ENCODE measurements at places on chromosomes 5 and 9. TPM values are rescaled to one million over a fixed set of nuclear protein-coding genes. Genes with fewer than 3 reads are reported as not detected.

- H3K4me1 ChIP-seq: no peaks in the 10 kb centered on the region
- no peaks in the 10 kb centered on the region for H3K27me3 ChIP-seq
- no peaks in the 10 kb centered on the region for H3K36me3 ChIP-seq
- DNase-seq: no peak
Measured at GRCh38 chr5:137604348-137605095, 105.4 kb upstream of the SPOCK1 start.

- no peaks in the 10 kb centered on the region for H3K4me1 ChIP-seq
- no peaks in the 10 kb centered on the region for H3K36me3 ChIP-seq
- DNase-seq: no peak
- H3K27me3 ChIP-seq: no peaks in the 10 kb centered on the region
Measured at GRCh38 chr5:89053547-89053946, 170.6 kb upstream of the MEF2C start.

DNA sequence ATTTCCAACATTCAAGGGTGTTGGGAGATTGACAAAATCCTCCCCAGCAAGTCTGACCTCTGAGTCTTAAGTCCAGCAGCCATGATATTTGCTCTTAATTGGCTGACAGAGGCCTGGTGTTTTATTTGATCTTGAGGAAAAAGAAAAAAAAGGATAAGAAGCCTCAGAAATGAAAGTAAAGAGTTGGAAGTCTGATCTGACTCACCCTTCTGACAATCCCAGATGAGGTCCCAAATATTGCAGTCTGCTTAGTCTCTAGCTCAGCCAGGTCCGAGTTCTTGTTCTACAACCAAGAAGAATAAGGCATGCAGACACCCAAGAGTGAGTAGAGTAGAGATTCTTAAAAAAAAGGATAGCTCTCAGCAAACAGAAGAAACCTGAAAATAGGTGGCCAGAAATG is 632.5 kb upstream of the ST8SIA4 start:
- H3K4me1 ChIP-seq: no peaks in the 10 kb centered on the region
- H3K36me3 ChIP-seq: no peaks in the 10 kb centered on the region
- H3K4me3 ChIP-seq: no peak overlapping the region
- H3K27ac ChIP-seq: no peak overlapping the region
- DNase-seq: no peak

- peak overlapping the region; percentile 97 for H3K4me3 ChIP-seq
- peaks cover 23% of the 10 kb centered on the region for H3K36me3 ChIP-seq
- peaks cover 35% of the 10 kb centered on the region for H3K4me1 ChIP-seq
- no peaks in the 10 kb centered on the region for H3K27me3 ChIP-seq
Measured at GRCh38 chr9:125241863-125242739, 958 bp upstream of the HSPA5 start.

GRCh38 chr9:124776954-124777648 is at the start of gene OLFML2A:
Gene OLFML2A (plus strand): TSS chr9:124777133. CDS start chr9:124777271, 138 bp downstream.
- H3K4me1 ChIP-seq: peaks cover 11% of the 10 kb centered on the region
- H3K36me3 ChIP-seq: no peaks in the 10 kb centered on the region
- no peak within 1 kb of the TSS for H3K4me3 ChIP-seq

DNA sequence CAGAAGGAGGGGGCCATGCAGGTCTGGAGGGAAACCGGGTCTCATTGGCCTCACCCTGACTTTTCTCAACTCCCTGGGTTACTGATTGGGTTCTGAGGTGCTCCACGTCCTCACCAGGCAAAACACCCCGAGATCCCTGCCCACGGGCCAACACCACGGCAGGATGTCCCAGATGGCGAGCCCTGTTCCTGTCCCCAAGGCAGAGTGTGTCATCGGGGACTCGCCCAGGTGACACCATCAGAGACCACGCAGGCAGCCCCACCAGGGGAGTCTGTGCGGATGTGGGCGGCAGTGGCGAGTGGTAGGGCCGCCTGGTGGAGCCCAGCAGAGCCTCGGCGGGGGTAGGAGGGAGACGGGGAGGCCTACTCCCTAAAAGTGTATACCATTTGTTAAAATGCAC is 59.0 kb upstream of the UBAC1 start:
- DNase-seq: no peak
- no peak overlapping the region for H3K4me3 ChIP-seq
- H3K4me1 ChIP-seq: no peaks in the 10 kb centered on the region
- no peak overlapping the region for H3K27ac ChIP-seq
- no peaks in the 10 kb centered on the region for H3K27me3 ChIP-seq
- no peaks in the 10 kb centered on the region for H3K36me3 ChIP-seq

DNA sequence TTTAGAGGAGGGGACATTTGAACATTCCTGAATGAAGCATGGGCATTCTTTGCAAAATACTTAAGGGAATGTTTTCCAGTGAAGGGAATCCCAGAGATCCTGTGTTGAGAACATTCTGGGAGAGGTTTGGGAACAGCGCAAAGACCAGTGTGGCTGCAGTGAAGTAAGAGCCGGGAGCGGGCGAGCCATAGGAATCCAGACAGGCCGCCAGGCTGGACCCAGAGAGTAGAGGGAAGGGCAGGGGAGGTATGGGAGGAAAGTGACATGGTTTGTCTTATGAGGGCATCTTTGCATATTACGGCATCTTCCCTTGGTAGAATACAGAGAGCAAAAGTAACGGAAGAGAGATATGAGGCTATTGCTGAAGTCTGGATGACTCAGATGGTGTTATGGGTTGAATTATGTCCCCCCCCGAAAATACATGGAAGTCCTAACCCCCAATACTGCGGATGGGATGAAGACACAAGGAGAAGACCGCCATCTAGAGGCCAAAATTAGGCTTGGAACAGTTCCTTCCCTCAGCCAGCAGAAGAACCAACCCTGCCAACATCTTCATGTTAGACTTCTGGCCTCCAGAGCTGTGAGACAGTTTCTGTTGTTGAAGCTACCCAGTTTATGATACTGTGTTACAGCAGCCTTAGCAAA is 268.2 kb downstream of the MAST4 start:
- H3K36me3 ChIP-seq: no peaks in the 10 kb centered on the region
- H3K4me3 ChIP-seq: no peak overlapping the region
- H3K27me3 ChIP-seq: no peaks in the 10 kb centered on the region
- no peaks in the 10 kb centered on the region for H3K4me1 ChIP-seq

GRCh38 chr9:87882627-87883026 is at the start of gene SPATA31E1:
Gene SPATA31E1 (plus strand): TSS chr9:87882877. CDS start chr9:87882892, 15 bp downstream.
- no peak within 1 kb of the TSS for H3K27ac ChIP-seq
- H3K4me1 ChIP-seq: no peaks in the 10 kb centered on the region
- no peak for DNase-seq
- H3K36me3 ChIP-seq: no peaks in the 10 kb centered on the region
- H3K4me3 ChIP-seq: no peak within 1 kb of the TSS

DNA sequence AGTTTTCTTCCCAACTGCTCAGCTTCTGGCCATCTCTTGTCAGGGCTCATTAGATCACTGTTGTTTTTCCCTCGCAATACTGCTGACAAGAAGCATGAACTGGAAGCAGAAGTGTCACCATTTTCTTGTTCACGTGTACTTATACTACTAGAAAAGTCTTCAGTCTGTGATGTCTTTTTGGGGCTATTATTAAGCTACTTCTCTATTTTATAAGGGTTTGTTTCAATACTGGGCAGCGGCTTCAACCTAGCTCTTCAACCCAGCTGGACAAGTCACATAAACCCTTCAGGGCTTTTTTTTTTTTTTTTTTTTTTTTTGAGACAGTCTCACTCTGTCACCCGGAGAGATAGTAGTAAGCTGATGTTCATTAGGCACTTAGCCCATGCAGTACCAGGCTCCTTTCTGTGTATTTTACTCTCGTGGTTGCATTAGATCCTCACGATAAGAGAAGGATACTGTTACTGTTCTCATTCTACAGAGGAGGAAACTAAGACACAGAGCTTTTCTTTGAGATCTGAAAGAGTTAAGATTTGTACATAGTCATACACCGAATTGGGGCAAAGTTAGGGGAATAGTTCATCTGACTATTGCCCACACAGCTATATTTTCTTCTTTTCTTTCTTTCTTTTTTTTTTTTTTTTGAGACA is 20.5 kb downstream of the RAPGEF1 start:
- H3K27me3 ChIP-seq: no peaks in the 10 kb centered on the region
- no peak overlapping the region for H3K4me3 ChIP-seq
- peak overlapping the region; percentile 19 for H3K27ac ChIP-seq
- peaks cover 16% of the 10 kb centered on the region for H3K36me3 ChIP-seq
- H3K4me1 ChIP-seq: peaks cover 41% of the 10 kb centered on the region

DNA sequence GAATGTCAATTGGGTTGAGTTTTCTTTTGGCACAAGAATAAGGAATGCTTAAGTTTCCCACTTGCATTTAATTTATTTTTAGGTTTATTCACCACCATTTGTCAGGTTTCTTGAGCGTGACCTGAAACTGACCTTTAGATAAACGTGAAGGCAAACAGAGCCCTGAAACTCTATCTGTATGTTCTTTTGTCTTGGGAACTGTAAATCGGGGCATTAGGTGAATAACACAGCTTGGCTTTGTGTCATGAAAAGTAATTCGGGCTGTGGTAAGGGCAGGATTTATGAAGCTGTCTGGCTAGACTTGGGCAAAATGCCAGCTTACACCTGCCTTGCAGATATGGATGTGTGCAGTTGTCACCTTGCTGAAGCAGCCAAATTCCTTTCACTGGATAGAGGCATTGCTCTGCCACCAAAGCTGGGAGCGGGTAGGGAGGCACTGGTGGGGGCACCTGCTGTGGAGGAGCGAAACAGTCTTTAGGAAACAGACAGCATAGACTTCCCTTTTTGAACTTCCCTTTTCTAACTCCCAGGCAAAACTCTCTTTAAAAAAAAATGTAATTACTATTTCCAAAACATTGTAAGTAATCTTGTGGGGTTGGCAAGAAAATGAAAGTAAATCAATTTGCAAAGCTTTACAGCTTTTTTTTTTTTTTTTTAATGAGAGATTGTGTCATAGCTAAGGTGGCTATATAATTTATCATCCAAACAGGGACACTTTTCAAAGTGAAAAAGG is 545.2 kb downstream of the CSNK1G3 start:
- no peak overlapping the region for H3K4me3 ChIP-seq
- no peaks in the 10 kb centered on the region for H3K4me1 ChIP-seq
- no peaks in the 10 kb centered on the region for H3K27me3 ChIP-seq
- no peaks in the 10 kb centered on the region for H3K36me3 ChIP-seq

The LMBRD2 gene
- total RNA-seq: 6.9 TPM

The SRP19 gene
- 58.5 TPM for total RNA-seq

The PFN3 gene
- not detected for total RNA-seq

The TMC1 gene
- not detected for total RNA-seq

The CWC27 gene
- 26.3 TPM for total RNA-seq

The LHX6 gene
- total RNA-seq: not detected

The C5 gene
- 1.5 TPM for total RNA-seq

The FGF10 gene
- total RNA-seq: not detected

The DDX4 gene
- not detected for total RNA-seq

The THBS4 gene
- total RNA-seq: 0.48 TPM

All from natural killer cell (primary cell).